H4 (cell line): ENCODE measurements at places on chromosomes 7 and 10. TPM values are rescaled to one million over a fixed set of nuclear protein-coding genes. Genes with fewer than 3 reads are reported as not detected.

Gene CPA2
- total RNA-seq = not detected in 2 replicates

Gene SCIN
- 0.35 and 0.37 TPM in 2 replicates for total RNA-seq

Gene SPDYE2
- not detected in 2 replicates for total RNA-seq

Gene MDFIC
- 16.5 and 20.7 TPM in 2 replicates for total RNA-seq

GRCh38 chr10:17075533-17076359 lies 53.9 kb downstream of the CUBN start:
- peak; percentile 35 for DNase-seq

- DNase-seq = no peak
Observed at GRCh38 chr10:126090443-126090842, 194.1 kb downstream of the FANK1 start.

DNA sequence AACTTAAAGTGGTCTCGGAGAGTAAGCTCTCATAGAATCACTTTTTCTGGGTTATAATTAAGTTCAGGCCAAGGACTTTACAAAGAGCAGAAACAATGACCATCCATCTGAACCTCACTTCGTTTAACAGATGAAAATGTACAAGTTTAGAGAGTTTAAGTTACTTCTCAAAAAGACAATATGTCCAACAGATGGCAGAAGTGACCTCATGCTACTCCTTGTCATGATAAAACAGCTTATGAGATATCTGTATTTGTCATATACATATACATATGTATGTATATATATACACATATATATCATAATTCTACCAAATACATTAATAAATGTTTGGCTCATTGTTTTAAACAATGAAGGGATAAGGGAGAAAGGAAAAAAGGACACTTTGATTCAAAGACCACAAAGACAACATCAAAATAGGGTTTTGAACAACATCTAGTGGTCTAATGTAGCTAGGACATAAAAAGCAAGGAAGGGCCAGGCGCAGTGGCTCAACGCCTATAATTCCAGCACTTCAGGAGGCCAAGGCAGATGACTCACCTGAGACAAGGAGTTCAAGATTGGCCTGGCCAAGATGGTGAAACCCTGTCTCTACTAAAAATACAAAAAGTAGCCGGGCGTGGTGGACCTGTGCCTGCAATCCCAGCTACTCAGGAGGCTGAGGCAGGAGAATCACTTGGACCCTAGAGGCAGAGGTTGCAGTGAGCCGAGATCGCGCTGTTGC lies 17.8 kb downstream of the NAPEPLD start:
- no peak for DNase-seq

DNA sequence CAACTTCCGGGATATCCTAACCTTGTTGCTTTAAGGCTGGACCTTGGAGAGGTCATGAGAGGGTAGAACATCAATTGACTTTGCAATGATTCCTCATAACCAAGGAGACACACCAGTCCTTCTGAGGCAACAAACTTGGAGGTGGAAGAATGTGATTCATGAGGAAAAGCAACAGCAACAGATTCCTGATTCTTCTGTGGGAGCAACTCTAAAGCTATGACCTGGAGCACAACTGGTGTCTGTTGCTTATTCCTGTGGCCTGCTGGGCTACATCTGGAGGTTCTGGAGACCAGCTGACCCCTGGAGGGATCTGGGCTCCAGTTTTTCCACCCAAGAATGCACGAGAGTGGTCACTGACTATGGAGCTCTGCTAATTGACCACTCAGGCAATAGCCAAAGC lies 116.6 kb downstream of the CREB5 start:
- DNase-seq = no peak

GRCh38 chr10:24310104-24310503 lies 101.2 kb downstream of the KIAA1217 start:
- peak; percentile 31 for DNase-seq

DNA sequence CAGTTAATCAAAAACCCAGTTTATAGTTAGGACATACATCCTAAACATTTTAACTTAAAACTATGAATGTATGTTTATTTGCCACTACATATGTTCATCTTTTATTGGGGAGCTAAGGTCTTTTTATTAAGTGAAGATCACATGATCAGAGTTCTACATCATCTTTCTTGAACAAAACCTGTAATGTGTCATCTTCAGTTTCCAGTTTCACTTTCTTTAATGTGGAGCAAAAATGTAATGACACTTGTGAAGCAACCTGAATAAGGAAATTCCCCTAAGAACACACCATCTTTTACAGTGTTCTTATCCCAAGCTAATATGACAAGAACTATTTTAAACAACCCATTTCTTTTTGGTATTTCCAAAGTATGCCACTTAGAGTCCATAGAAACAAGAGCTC lies 166.7 kb upstream of the BET1 start:
- no peak for DNase-seq
